ENCODE measurements at places on chromosomes 16 and 17.

GRCh38 chr16:7601100-7601499, 268.5 kb downstream of the RBFOX1 start:
- DNase-seq, result no peak

GRCh38 chr17:46895171-46895570, 27.8 kb upstream of the GOSR2 start:
- no peak for DNase-seq

- DNase-seq, result no peak
These were observed 12.9 kb downstream of the GPRC5B start for GRCh38 chr16:19871721-19872120.

- no peak for DNase-seq
These were observed 33.4 kb downstream of the CDK5R1 start for GRCh38 chr17:32520104-32520701.

GRCh38 chr17:628089-628941, 86.3 kb downstream of the VPS53 start:
- peak; percentile 84 for DNase-seq

- DNase-seq, result no peak
These were observed 3.7 kb upstream of the OR3A2 start for GRCh38 chr17:3389791-3390190.

- DNase-seq, result no peak
These were observed 74.2 kb downstream of the CPPED1 start for GRCh38 chr16:12729448-12729847.

- DNase-seq, result no peak
These were observed 15.4 kb downstream of the KCNJ2 start for GRCh38 chr17:70184770-70185169.

GRCh38 chr17:38325221-38325851, 18.4 kb downstream of the GPR179 start:
- no peak for DNase-seq

- DNase-seq, result no peak
These were observed 184.5 kb downstream of the NTN1 start for GRCh38 chr17:9205520-9206409.

DNA sequence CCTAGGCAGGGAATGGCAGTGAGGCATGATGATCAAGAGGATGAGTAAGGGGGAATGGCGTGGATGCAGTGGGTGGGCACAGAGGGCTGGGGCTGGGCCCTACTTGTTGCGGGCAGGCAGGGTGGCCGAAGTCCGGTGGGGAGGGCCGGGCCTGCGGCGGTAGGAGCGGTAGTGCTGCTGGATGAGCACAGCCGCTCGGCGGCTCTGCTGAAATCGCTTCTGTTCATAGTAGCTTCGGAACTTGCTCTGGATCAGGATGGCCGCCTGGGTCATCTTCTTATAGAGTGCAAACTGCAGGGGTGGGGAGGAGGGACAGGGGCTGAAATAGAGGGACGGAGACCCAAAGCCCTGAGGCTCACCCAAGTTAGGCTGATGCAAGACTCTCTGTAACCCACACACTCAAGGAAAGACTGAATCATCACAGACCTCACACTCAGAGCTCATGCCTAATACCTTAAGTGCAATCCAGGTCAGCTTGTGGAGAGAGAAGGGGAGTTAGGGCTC, 1.5 kb upstream of the SPAG7 start:
- no peak for DNase-seq

DNA sequence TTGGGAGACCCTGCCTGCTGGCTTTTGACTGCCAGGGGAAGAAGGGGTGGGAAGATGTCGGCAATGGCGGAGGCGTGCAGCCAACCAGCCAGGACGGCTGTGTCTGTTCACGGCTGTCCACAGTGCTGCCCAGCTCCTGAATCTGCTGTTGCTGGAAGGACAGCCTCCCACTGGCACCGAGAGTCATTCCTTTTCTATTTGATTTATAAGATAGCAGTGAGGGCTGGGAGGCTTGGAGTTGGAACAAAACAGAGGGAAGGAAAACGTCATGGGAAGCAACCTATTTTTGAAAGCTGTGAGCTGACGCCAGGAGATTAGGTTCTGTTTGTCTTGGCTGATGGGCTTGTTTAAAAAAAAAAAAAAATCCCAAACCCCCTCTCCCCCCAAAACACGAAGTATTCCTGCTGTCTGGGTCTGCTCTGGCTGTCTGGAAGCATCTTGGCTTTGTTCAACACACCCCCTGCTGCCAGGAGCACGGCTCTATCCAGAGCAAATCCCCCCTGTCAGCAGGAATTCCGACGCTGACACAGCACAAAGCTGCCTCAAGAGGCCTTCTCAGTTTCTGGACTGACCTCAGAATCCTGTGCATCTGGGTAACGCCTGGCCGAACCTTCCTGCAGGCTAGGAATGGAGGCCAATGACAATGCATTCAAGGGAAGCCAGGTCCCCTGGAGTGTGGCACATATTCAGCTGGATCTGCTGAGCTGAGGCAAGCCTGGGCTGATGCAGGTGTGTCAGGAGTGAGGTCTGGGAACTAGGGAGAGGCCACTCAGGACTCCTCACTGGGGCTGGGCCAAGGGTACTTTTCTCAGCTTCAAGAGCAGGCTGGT, 41.0 kb upstream of the SREBF1 start:
- peak; percentile 83 for DNase-seq

DNA sequence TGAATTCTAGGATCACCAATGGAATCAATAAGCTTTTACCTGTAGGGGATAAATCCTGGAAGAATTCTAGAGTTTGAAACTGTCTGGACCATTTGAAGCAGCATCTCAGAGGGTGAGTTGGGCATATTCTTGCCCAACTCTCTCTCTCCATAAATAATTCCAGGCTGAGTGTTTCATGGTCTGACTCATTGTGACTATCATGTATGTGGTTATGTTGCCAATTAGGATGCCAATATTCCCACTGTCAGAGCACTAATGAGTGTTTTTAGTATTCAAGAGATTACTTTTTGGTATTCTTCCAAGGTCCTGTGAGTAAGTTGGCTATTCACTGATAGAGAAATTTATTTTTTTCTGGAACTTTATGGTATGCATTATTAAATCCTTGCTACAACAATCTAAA, 456.9 kb downstream of the TOX3 start:
- DNase-seq, result no peak

DNA sequence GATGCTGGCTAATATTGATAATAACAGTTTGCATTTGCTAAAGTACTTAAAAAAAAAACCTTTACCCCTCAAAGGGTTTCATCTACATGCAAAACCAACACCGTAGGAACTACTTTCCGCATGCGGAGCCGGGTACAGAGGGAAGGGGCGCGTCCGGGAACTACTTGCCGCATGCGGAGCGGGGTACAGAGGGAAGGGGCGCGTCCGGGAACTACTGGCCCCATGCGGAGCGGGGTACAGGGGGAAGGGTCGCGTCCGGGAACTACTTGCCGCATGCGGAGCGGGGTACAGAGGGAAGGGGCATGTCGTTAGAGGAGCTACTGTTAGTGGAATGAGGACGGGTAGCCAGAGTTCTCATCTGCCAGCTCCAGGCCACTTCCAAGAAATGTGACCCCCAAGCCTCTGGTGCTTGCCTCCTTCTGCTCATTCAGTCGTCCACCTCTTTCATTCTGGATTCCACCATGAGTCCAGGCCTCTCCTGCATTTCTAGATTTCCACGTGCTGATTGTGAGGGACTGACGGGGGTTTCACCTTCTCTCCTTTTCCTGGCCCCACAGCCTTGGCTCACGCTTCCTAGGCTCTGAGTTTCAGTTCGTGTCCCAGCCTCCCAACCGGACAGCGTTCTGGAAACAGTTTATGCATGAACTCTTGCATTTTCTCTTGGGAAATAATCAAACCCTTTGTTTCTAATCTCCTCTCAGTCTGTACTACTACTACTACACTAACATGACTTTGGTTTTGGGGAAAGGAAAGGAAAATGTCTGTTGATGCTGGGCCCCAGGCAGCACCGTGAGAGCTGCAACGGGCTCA, 26.9 kb downstream of the MINK1 start:
- no peak for DNase-seq

DNA sequence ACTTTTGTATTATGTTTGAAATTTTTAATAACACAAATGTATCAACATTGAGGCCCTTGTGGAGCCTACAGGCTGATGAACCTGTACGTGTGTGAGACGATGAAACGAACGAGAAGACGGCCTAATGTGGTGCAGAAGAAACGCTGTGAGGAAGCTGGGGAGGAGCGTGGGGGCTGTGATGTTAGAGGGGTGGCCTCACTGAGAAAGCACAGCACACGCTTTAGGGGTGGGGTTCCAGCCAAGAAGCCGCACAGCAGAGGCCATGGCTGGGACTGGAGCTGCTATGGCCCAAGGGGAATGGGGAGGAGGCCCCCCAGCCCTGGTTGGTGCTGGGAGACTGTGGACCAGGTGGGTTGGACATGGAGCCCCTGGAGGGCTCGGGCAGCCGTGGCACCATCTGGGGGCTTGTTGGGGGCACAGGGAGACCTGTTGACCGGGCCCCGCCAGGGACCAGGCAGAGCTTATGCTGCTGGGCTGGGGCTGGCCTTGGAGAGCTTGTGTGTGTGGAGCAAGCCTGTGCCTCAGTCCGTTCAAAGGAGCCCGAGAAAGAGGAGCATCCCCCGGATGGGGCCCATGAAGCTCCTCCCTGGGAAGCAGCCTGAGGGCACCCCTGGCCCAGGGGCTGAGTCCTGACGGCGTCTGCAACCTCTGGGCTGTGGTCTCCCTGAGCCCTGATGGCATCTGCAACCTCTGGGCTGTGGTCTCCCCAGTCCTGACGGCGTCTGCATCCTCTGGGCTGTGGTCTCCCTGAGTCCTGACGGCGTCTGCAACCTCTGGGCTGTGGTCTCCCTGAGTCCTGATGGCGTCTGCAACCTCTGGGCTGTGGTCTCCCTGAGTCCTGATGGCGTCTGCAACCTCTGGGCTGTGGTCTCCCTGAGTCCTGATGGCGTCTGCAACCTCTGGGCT, 44.7 kb downstream of the METRNL start:
- no peak for DNase-seq

GRCh38 chr17:39164675-39165143, 1.3 kb downstream of the ARL5C start:
- peak; percentile 89 for DNase-seq

GRCh38 chr17:38598536-38598935, 7.2 kb downstream of the SRCIN1 start:
- DNase-seq, result no peak

DNA sequence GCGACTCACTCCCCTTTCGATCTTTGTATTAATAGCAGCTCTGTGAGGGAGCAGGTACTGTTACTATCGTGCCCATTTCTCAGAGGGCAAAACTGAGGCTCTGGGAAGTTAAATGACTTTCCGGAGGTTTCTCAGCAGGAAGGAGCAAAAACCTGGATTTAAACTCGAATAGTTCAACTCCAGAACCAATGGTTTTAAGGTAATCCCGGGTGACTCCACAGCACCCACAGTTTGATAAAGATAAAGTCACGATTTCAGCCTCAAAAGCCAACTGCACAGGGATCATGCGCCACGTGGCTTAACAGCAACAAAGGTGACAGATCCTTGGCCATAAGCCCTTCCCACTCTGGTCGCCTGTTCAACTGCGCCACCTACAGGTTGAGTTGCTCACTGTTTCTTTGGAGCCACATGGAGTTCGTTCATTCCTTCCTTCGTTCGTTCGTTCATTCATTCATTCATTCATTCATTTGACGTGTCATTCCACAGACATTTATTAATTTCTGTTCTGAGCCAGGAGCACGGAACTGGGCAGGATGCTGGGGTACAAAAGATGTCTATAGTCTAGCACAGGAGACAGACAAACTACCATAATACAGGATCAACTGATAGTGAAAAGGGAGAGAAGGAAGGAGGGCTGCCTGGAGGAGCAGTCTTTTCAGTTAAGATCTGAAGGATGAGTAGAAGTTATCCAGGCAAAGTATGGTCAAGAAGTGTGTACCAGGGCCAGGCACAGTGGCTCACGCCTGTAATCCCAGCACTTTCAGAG, 134.8 kb downstream of the HS3ST2 start:
- DNase-seq, result peak; percentile 58

Data from left lobe of liver (tissue), 2 donors.